ENCODE measurements at places on chromosomes 3 and 15. TPM values are rescaled to one million over a fixed set of nuclear protein-coding genes. Genes with fewer than 3 reads are reported as not detected.

DNA sequence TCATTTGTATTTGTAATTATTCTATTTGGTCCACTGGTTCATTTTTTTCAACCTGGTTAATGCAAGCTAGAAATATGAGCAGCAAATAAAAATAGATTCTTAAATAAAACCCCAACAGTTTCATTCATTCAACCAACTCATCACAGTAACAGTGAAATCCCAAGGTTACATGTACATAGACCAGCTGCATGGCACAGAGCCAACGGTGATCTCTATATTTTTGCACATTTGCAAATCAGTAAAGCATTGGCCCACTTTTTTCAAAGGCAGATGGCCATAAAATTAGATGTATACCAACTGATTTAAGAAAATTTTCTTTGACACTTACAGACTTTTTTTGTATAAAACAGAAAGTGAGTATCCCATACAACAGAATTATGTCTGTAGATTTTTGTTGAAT lies 49.3 kb downstream of the STRIT1 start:
- no peak for DNase-seq

DNA sequence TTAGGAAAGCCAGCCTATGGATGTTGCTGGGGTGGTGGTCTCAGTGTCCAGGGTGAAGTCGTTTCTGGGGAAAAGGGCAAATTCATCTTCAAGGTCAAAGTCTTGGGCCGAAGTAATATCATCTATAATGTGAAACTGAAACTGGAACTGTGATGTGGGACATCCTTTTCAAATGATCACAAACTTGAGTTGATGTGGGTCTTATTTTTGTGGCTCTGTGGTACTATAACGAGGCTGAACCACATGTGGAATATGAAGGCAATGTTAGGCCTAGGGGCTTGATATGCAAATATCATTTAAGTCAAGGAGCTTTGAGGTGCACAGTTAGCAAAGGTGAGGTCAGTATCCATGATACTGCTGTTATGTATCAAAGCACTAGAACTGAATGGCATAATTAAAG lies 1.5 kb upstream of the CD200R1L start:
- no peak for DNase-seq

DNA sequence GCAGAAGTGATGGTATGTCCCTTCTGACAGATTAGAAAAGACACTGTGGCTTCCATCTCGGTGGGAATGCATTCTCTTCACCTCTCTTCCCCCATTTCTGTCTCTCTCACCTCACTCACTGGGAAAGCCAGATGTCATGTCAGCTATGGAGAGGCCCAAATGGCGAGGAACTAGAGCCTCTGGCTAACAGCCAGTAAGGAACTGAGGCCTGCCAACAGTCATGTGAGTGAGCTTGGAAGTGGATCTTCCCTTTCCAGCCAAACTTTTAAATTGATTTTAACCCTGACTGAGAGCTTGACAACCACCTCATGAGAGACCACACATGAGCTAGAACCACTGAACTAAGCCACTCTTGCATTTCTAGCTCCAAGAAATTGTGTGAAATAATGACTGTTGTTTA lies 35.2 kb upstream of the CDAN1 start:
- peak; percentile 12 for DNase-seq

DNA sequence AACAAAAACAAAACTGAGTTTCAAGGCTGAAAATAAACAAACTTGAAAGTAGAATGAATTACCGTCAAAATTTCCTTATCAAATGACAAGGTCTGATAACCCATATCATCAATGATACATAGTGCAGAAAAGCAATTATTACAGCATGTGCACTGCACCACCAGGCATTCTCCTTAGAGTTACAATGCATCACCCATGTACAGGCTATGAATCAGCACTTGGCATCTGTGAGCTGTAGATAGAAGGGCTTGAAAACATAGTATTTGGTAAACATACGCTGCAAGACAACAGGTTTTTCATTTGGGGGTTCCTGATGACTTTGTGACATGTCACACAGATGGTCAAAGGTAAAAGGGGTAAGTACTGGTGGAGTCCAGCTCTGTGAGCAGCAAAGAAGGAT lies 265.1 kb downstream of the CTNNB1 start:
- DNase-seq, result no peak

Gene IL5RA
- total RNA-seq, result 3.1 TPM

DNA sequence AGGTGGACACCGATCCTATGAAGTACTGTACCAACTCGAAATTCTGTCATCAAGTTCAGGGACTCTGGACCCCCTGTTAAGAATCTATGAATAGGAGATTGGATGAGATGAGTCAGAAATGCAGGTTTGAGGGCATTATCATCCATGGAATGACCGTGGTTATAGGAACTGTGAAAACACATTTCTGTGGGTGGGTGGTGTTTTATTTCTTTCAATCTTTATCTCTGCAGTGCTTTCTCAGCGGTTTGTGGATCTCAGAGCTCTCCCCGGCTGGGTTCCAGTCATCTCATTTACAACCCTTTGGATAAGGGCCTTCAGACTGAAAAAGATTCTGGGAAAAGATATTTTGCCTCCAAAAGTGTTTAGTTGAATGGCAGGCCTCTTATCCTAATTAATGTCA lies 5.4 kb upstream of the ABHD17C start:
- no peak for DNase-seq

DNA sequence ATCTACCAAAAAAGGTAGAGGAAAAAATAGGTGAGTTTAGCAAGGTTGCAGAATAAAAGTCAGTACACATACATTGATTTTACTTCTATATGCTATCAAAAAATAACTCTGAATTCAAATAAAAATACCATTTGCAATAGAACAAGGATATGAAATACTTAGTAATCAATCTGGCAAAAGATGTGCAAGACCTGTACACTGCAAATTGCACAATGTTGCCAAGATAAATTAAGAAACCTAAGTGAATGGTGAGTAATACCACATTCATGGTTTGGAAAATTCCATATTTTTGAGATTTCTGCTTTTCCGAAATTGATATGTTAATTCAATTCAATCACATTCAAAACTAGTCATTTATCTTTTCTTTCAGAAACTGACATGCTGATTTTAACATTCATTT lies 464.8 kb downstream of the EPHA3 start:
- no peak for DNase-seq

Gene SEC61A1
- 70.1 TPM for total RNA-seq

Gene CRABP1
- 9.9 TPM for total RNA-seq

DNA sequence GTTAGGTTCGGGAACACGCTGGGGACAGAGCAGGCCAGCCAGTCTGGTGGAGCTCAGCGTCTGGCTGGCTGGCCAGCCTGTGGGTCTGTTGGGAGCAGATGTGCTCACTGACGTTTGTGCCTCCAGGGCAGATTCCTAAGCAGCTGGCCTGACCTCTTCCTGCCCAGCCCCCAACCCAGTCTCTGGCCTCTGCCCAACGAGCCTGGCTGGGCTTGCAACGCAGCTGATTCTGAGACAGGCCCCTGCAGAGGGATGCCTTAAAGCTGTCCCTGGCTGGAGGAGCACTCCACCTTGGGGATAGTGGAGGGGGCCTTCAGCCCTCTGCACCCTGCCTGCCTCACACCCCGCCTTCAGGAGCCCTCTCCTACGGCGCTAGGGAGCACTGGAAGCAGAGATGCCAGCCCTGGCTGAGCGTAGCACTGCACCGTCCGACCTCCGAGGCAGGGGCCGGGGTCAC lies 46.0 kb downstream of the KLF13 start:
- no peak for DNase-seq

Gene CDCP1
- total RNA-seq, result 0.09 TPM

- DNase-seq, result no peak
Observed at GRCh38 chr3:42632146-42632545, 21.4 kb upstream of the ZBTB47 start.

- no peak for DNase-seq
Observed at GRCh38 chr3:145648396-145648795, 512.6 kb downstream of the PLOD2 start.

GRCh38 chr3:170814822-170815221 lies 55.2 kb downstream of the RPL22L1 start:
- no peak for DNase-seq

DNA sequence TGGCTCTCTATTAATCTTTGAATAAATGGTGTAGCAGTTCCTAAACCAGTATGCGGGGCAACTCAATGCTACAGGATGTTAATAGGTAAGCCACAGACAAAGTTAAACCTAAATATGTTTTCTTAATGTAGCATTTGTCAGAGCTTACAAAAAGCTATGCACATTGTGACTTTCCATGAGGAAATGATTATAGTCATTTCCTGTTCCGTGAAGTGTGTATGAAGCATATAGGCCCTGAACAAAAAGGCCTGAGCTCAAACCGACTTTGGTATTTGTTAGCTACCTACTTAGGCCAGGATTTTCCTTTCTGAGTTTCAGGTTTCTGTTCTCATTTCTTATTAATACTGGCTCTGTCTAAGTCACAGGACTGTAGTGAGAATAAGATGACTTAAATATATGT lies 14.2 kb downstream of the ZNF80 start:
- DNase-seq, result no peak

Gene SLC9C1
- 0.45 TPM for total RNA-seq

DNA sequence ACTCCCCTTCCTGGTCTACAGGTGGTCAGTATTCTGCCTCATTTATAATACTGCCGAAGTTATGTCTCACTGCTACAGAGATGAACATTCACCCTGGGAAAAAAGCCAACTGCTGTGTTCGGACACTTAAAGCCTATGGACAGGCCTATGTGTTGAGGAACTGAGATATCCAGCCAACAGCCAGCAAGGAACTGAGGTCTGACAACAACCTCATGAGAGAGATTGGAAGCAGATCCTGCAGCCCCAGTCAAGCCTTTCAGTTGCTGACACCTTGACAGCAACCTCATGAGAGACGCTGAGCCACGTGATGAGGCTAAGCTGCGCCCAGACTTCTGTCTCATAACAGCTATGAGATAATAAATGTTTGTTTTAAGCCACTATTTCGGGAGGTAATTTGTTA lies 18.2 kb upstream of the FHIT start:
- DNase-seq, result no peak

DNA sequence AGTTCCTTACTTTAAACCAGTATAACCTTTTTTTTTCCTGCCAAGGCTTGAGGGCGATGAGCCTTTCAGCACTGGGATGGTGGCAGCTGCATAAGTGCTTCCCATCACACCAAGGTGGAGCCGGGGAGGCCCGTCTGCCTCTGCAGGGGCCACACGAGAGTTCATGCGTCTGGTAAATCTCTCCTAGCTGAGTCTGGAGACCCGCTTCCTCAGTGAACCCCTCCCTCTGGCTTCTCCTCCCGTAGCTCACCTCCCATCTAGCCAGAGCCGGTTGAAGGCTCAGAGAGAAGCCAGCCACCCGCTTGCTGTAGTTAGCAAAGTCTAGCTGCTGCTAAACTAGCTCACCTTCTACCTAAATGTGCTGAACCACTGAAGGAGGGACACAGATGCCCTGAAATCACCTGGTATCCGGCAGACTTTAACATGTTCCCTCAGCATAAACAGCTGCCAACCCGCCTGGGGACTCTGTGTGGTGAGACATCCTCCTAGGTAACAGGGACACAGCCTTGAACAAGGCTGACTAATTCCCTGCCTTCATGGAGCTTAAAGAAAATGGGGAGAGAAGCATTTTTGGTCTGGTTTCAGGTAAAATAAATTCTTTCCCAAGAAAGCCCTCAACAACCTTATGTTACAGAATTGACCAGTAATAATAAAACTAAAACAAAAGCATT lies 42.9 kb downstream of the RLBP1 start:
- DNase-seq, result no peak

- no peak for DNase-seq
Observed at GRCh38 chr3:176789281-176789705, 408.0 kb downstream of the TBL1XR1 start.

Gene MYRIP
- total RNA-seq, result 13.5 TPM

GRCh38 chr3:2247831-2248230 lies 149.2 kb downstream of the CNTN4 start:
- no peak for DNase-seq

- no peak for DNase-seq
Observed at GRCh38 chr3:117726776-117727175, 1017.2 kb downstream of the TUSC7 start.

GRCh38 chr3:177686671-177687070 lies 489.4 kb upstream of the TBL1XR1 start:
- DNase-seq, result no peak

DNA sequence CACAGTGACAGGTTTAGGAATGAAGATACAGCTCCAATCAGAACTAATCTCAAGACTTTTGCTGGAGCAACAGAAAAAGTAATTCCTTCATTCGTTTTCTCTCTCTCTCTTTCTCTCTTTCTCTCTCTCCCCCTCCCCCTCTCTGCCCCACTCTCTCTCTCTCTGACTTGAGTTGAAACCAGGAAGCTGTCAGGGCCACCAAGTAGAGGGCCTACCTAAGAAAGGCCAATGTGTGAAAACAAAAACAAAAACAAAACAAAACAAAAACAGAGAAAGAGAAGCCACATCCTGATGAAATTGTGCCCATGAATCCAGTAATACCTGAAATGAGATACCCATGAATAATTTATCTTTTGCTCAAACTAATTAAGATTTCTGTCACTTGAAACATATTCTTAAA lies 72.9 kb downstream of the ATP8B4 start:
- DNase-seq, result no peak

GRCh38 chr3:128487813-128488635 lies 5.0 kb downstream of the GATA2 start:
- peak; percentile 63 for DNase-seq

- DNase-seq, result no peak
Observed at GRCh38 chr3:106282943-106283342, 414.1 kb upstream of the CBLB start.

DNA sequence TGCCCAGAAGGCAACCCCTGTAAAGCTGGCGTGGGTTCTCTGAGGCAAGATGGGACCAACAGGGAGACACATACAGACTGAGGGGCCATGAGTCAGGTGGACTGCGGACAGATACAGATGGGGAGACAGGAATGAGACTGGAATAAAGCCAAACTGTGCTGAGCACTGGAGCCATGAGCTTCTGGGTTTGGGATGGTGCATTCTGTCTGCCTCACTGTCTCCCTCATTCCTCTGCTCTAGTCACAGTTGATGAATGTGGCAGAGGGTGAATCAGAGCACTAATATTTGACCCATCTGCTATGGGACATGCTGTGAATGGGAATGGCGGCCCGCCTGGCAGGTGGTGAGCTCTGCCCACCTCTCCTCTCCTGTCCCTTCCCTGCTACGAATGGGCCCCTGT lies 262.9 kb downstream of the EPHB1 start:
- DNase-seq, result no peak

Gene TGM4
- not detected for total RNA-seq

Measured in cerebellum (tissue), 4 donors.